ENCODE measurements at places on chromosomes 13 and 19.

GRCh38 chr19:47531640-47532387 is 17.0 kb upstream of the NAPA start:
- DNase-seq = no peak

- no peak for DNase-seq
Measured at GRCh38 chr13:61294467-61295191, 121.0 kb downstream of the PCDH20 start.

- DNase-seq = no peak
Measured at GRCh38 chr19:36436531-36436930, 18.1 kb upstream of the ZFP82 start.

- no peak for DNase-seq
Measured at GRCh38 chr13:103694471-103694870, 628.3 kb upstream of the SLC10A2 start.

GRCh38 chr19:46555628-46556280 is 45.4 kb upstream of the CALM3 start:
- no peak for DNase-seq

DNA sequence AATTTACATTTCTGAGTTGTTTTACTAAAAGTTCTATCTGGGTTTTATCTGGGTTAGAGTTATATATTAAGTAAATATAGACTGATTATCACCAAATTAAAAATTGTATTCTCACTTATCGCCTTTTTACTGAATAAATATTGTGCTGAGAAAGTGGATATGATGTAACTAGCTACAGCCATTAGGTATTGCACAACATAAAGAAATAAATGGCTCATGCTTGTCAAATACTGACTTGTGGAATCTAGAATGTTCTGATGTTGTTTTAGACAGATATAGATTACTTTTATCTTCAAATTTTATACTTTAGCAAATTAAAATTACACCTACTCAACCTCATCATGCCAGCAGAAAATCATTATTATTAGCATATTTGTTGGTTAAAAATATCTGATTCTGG is 1277.1 kb upstream of the MIR17HG start:
- DNase-seq = no peak
